ENCODE measurements at places on chromosomes 12 and 14.

GRCh38 chr12:48110691-48111311 lies 4.9 kb upstream of the SENP1 start:
- H3K36me3 ChIP-seq, result peaks cover 5% of the 10 kb centered on the region
- peaks cover 10% of the 10 kb centered on the region for H3K4me1 ChIP-seq
- DNase-seq, result no peak

DNA sequence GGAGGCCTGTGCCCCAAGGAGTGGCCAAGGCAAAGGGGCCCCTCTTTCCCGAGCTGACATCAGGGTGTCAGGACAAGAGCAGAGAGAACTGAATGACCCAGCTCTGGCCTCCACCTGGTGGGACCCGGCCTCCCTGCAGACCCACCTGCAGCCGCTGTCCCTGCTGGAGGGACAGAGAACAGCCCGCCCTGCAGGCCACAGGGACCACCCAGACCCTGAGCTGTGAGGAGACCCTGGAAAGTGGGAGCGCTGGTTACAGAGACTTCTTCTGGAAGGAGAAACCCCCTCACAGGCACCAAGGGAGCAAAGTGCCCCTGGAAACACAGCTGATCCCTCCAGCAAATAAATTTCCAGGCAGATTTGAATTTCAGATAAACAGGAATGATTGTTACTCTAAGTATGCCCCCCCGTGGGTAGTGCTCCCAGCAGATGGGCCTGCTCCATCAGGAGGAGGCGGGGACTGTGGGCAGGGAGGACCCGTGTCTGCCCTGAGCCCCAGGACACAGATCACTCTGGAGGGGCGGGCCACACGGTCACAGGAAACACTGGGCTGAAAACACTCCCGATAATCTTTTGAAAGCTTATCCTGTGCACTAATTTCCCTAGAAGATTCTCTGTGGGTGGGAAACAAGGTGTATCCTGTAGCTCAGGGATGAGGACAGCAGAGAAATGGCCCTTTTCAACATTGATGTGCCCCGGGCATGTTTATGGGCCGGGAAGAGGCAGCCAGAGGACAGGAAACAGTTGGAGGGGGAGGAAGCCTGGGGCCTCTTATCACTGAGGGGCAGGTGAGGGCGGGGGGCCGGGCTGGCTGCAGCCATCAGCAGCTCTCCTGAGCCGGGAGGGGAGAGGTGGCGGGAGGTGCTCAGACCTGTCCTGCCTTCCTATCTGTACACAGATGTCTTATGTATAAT lies 276.0 kb downstream of the ADGRD1 start:
- peaks cover 42% of the 10 kb centered on the region for H3K27me3 ChIP-seq
- no peaks in the 10 kb centered on the region for H3K36me3 ChIP-seq
- DNase-seq, result no peak
- H3K4me1 ChIP-seq, result no peaks in the 10 kb centered on the region

DNA sequence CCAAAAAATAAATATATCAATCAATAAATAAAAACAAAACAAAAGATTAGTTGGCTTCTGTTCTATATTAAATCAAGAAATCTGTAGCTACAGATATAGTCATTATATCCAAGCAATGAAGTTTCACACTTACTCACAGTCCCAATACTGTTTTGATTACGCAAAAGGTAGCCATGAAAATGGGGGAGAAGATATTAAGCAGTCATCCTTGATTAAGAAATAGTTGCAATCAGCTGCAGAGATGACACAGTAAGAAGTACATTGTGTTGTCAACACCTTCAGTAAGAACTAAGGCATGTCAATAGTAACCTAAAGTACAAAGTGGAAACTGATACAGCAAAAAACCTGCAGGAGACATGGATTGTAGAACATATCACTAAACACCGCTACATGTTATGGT lies 11.0 kb upstream of the RHOJ start:
- DNase-seq, result no peak
- H3K27ac ChIP-seq, result no peak overlapping the region
- no peaks in the 10 kb centered on the region for H3K27me3 ChIP-seq
- no peaks in the 10 kb centered on the region for H3K36me3 ChIP-seq
- H3K4me1 ChIP-seq, result no peaks in the 10 kb centered on the region

GRCh38 chr12:112149596-112149995 lies 24.2 kb downstream of the TRAFD1 start:
- H3K4me1 ChIP-seq, result no peaks in the 10 kb centered on the region
- no peak for DNase-seq
- H3K4me3 ChIP-seq, result no peak overlapping the region
- peak overlapping the region; percentile 23 for H3K27ac ChIP-seq

- peaks cover 55% of the 10 kb centered on the region for H3K27me3 ChIP-seq
- no peaks in the 10 kb centered on the region for H3K4me1 ChIP-seq
- H3K36me3 ChIP-seq, result no peaks in the 10 kb centered on the region
- no peak overlapping the region for H3K27ac ChIP-seq
- no peak overlapping the region for H3K4me3 ChIP-seq
Observed at GRCh38 chr14:31990926-31991572, 86.1 kb upstream of the ARHGAP5 start.

GRCh38 chr14:95516554-95517181 lies at the start of gene SYNE3:
Gene SYNE3, minus strand, starts transcription at chr14:95516650. Its CDS starts 40,829 bp downstream, at chr14:95475821.
- DNase-seq, result no peak
- peak within 1 kb of the TSS; percentile 95 for H3K27ac ChIP-seq
- no peaks in the 10 kb centered on the region for H3K27me3 ChIP-seq
- peaks cover 20% of the 10 kb centered on the region for H3K36me3 ChIP-seq
- H3K4me1 ChIP-seq, result peaks cover 52% of the 10 kb centered on the region
- H3K4me3 ChIP-seq, result peak within 1 kb of the TSS; percentile 89

DNA sequence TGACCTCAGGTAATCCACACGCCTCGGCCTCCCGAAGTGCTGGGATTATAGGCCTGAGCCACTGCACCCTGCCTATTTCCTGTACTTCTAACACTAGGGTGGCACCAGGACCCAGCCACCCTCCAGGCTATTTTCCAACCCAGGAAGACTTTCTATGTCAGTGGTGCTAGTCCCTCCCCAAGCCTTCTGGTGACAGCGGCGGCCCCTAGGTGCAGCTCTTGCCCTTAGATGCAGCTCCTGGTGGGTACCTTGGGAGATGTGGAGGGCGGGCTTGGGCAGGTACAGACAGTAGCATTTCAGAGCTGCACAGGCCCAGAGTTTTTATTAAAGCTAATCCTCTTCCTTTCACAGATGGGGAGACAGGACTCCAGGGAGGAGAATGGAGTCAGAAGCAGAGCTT lies 62.8 kb downstream of the SRRM4 start:
- no peaks in the 10 kb centered on the region for H3K4me1 ChIP-seq
- no peak for DNase-seq
- no peaks in the 10 kb centered on the region for H3K36me3 ChIP-seq
- H3K27me3 ChIP-seq, result no peaks in the 10 kb centered on the region

- peaks cover 24% of the 10 kb centered on the region for H3K36me3 ChIP-seq
- no peak for DNase-seq
- H3K4me3 ChIP-seq, result peak overlapping the region; percentile 22
Observed at GRCh38 chr14:23557946-23558345, 1.9 kb downstream of the THTPA start.

DNA sequence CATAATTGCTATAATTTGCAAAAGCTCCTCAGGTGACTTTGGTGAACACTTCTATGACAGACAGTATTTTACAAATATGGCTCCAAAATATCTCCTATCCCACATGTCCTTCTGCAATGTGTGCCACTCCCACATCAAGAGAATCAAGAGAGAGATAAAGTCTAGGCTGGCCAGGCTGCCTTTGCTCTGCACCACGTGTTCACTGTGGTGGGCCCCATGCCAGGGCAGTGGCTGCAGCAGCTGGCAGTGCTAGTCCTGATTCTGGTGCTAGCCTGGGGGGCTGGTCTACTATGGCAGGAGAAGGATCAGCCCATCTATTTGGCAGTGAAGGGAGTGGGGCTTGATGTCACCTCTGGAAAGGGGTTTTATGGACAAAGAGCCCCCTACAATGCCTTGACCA lies 86.3 kb downstream of the DRAM1 start:
- H3K27me3 ChIP-seq, result no peaks in the 10 kb centered on the region
- no peak for DNase-seq
- H3K36me3 ChIP-seq, result no peaks in the 10 kb centered on the region
- peaks cover 11% of the 10 kb centered on the region for H3K4me1 ChIP-seq

- no peaks in the 10 kb centered on the region for H3K27me3 ChIP-seq
- H3K36me3 ChIP-seq, result no peaks in the 10 kb centered on the region
- H3K27ac ChIP-seq, result no peak overlapping the region
- H3K4me3 ChIP-seq, result no peak overlapping the region
Observed at GRCh38 chr12:57929092-57929830, 12.1 kb upstream of the ATP23 start.

DNA sequence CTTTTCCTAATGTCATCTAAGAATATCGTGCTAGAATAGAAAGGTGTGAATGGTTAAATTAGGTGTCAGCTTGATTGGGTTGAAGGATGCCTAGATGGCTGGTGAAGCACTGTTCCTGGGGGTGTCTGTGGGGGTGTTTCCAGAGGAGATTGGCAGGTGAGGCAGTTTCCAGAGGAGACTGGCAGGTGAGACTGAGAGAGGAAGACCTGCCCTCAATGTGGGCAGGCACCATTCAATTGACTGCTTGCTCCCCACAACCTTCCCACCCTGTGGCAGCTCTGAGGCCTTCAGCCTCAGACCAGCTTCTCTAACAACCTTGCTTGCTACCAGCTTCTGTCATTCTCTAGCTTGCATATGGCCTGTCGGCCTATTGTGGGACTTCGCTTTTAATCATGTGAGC lies 9.2 kb downstream of the RNASE9 start:
- H3K36me3 ChIP-seq, result no peaks in the 10 kb centered on the region
- no peak overlapping the region for H3K4me3 ChIP-seq
- peaks cover 7% of the 10 kb centered on the region for H3K27me3 ChIP-seq
- no peak for DNase-seq
- no peaks in the 10 kb centered on the region for H3K4me1 ChIP-seq
- no peak overlapping the region for H3K27ac ChIP-seq

DNA sequence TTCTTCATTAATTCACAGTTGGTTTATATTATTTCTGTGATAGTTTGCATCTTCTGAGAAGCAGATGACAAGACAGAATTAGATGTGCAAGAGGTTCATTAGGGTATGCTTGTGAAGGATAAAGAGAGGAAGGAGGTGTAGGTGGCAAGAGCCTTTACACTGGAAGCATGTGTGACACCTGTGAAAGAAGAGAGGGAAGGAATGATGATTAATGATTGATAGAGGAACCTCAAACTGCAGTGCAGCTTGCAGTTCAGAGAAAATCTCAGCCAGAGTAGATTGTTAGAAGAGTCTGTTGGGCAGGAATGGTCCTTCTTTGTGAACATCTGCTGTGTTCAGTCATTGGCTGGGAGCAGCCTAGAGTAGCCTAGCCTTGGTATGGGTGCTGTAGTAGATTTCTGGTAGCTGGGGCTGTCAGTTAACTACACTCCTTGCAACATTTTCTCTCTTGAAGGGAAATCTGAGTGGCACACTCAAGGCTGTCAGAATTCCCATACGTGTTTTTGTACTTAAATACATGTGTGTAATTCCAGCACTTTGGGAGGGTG lies 9.0 kb downstream of the RCOR1 start:
- H3K36me3 ChIP-seq, result peaks cover 19% of the 10 kb centered on the region
- no peak for DNase-seq
- H3K4me3 ChIP-seq, result no peak overlapping the region
- peaks cover 15% of the 10 kb centered on the region for H3K4me1 ChIP-seq
- no peak overlapping the region for H3K27ac ChIP-seq

DNA sequence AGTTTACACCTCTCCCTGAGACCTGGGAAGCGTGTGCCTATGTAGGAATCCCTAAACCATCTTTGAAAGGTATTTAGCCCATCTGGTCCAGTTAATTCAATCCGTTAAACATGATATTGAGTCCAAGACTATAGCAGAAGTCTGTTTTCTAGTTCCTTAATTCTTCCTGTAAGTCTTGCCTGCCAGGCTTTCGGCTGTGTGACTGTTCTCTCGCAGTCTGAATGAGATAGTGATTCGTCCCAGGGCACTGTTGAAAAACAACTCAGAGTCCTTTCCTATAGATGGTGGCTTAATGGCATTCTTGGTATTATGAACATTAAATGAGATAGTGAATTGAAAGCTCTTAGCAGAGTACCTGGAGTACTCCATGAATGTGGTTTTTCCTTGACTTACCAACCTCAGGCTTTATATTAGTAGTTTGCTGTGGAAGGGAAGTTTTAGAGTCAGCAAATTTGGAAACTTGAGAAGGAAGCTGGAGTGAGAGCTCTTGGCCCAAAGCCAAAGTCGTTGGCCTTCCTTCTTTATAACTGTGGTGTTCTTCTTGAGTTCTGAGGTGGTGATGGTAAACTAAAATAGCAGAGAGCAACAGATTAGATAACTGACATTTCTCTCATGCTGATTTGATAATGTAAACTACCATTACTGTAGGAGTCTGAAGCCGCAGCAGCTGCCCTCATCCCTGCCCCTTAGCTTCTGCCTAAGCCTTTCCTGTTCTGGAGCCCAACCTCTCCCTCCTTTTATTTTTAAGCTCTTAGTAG lies 76.5 kb downstream of the TGFB3 start:
- H3K4me1 ChIP-seq, result no peaks in the 10 kb centered on the region
- H3K36me3 ChIP-seq, result peaks cover 2% of the 10 kb centered on the region
- no peak for DNase-seq
- H3K27me3 ChIP-seq, result no peaks in the 10 kb centered on the region

- no peaks in the 10 kb centered on the region for H3K27me3 ChIP-seq
- DNase-seq, result no peak
- no peak overlapping the region for H3K27ac ChIP-seq
- peaks cover 31% of the 10 kb centered on the region for H3K4me1 ChIP-seq
- H3K4me3 ChIP-seq, result no peak overlapping the region
- peaks cover 25% of the 10 kb centered on the region for H3K36me3 ChIP-seq
Observed at GRCh38 chr14:103442288-103442687, 57.1 kb downstream of the MARK3 start.

- H3K4me3 ChIP-seq, result no peak overlapping the region
- DNase-seq, result no peak
- no peaks in the 10 kb centered on the region for H3K4me1 ChIP-seq
- peaks cover 8% of the 10 kb centered on the region for H3K36me3 ChIP-seq
Observed at GRCh38 chr12:39230086-39230485, 212.8 kb downstream of the KIF21A start.

- DNase-seq, result peak; percentile 63
- peaks cover 71% of the 10 kb centered on the region for H3K4me1 ChIP-seq
- peak overlapping the region; percentile 94 for H3K27ac ChIP-seq
- H3K27me3 ChIP-seq, result no peaks in the 10 kb centered on the region
- peak overlapping the region; percentile 81 for H3K4me3 ChIP-seq
- H3K36me3 ChIP-seq, result peaks cover 88% of the 10 kb centered on the region
Observed at GRCh38 chr12:108629824-108630476, 3.7 kb downstream of the SELPLG start.

DNA sequence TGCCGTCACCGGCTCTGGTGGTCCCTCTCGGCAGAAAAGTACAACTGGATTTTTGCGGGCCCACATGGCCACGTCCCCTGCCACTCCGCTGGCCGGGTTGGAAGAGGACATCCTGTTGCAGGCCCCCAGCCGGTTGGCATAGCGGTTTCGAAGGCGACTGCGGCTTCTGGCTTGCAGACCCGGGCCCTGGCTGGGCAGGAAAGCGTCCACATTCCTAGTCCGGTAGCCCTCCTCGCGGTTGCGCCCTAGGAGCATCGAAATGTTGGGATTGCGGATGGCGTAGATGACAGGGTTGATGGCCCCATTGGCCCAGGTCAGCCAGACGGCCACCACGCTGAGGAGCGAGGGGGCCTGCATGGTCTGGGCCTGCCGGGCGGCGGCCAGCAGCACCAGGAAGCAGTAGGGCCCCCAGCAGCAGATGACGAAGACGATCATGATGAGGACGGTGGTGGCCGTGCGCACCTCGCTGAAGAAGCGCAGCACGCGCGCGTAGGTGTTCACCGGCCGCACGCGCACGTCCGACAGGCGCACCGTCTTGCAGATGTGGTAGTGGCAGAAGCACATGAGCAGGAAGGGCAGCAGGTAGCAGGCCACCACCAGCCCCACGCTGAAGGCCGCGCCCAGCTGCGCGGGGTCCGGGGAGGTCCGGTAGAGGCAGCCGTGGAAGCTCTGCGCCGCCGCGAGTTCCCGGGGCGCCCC lies 1.2 kb downstream of the GPR135 start:
- H3K36me3 ChIP-seq, result peaks cover 4% of the 10 kb centered on the region
- peak overlapping the region; percentile 90 for H3K4me3 ChIP-seq
- peaks cover 2% of the 10 kb centered on the region for H3K4me1 ChIP-seq
- no peaks in the 10 kb centered on the region for H3K27me3 ChIP-seq
